Thoracic aorta endothelial cell (primary cell): ENCODE measurements at places on chromosomes 7 and 10. TPM values are rescaled to one million over a fixed set of nuclear protein-coding genes. Genes with fewer than 3 reads are reported as not detected.

Gene MYH16
- total RNA-seq, result 0.93 and 1.1 TPM in 2 replicates

Gene ZNF716
- total RNA-seq, result not detected in 2 replicates

Gene PDE6C
- total RNA-seq, result not detected in 2 replicates

Gene PILRA
- total RNA-seq, result 0.22 and 0.40 TPM in 2 replicates

Gene SLC37A3
- 48.0 and 56.1 TPM in 2 replicates for total RNA-seq

Gene TMEM270
- total RNA-seq, result not detected in 2 replicates

Gene IDI2
- not detected in 2 replicates for total RNA-seq

Gene CXCL12
- total RNA-seq, result 0.14 and 1.2 TPM in 2 replicates

Gene CALML5
- total RNA-seq, result not detected in 2 replicates

Gene CYP26A1
- total RNA-seq, result 0.40 and 0.72 TPM in 2 replicates

Gene PRSS37
- not detected in 2 replicates for total RNA-seq

Gene EZH2
- 33.6 and 36.5 TPM in 2 replicates for total RNA-seq

Gene CCSER2
- 50.8 and 61.5 TPM in 2 replicates for total RNA-seq

Gene GALNT17
- total RNA-seq, result not detected in 2 replicates

Gene EPC1
- 27.6 and 33.5 TPM in 2 replicates for total RNA-seq

Gene HMX3
- not detected in 2 replicates for total RNA-seq

Gene SLC26A4
- total RNA-seq, result 1.7 and 2.0 TPM in 2 replicates

Gene CDNF
- total RNA-seq, result 0.65 and 1.1 TPM in 2 replicates
